ENCODE measurements at places on chromosomes 4 and X.

GRCh38 chr4:48153791-48154550, 19.9 kb upstream of the TXK start:
- DNase-seq = no peak

DNA sequence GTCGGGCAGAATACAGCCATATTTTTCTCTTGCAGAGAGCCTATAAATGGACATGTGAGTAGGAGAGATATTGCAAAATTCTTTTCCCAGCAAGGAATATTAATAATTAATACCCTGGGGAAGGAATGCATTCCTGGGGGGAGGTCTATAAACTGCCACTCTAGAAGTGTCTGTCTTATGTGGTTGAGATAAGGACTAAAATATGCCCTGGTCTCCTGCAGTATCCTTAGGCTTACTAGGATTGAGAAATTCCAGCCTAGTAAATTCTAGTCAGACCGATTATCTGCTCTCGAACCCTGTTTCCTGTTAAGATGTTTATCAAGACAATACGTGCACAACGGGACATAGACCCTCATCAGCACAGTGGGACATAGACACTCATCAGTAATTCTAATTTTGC, 872.6 kb downstream of the FSTL5 start:
- no peak for DNase-seq

- DNase-seq = no peak
Measured at GRCh38 chrX:103773445-103773844, 3.2 kb upstream of the PLP1 start.

DNA sequence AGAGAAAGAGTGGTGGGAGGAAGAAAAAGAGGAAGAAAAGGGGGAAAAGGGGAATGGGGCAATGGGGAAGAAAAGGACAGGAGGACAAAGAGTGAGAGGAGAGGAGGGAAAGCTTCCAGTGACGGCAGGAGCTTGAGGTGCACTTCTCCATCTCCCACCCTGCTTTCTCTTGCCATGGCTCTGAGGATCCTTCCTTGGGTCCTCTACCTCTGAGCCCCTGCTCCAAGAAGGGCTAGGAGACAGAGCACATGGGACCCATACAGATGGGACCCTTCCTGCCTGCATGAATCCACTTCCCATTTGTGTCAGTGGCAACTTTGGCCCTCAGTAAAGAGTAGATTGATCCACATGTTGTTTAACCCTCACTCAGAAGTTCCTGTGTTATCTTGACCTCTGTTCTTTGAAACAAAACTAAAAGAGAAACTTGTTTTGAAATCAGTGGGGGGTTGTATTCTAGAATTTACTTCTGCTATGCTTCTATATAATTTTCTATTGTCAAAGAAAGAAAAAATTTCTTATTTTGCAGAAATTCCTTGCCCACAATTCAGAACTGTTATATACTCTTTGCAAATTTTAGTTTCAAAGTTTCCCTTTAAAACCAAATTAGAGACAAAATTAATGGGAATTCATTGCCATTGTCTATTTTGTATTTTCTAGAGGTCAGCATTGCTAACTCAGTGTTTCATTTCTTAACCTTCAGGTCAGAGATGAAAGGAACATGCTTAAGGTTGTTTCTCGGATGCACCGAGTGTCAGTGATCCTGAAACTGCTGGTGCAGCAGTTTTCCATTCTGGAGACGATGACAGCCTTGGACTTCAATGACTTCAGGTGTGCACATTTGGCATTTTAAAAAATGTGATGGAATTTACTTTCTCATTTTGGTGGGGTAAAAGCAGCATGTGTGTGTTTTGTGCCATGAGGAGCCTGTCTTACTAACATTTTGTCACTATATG, 5.0 kb downstream of the TDO2 start:
- no peak for DNase-seq

GRCh38 chrX:17736478-17736855, 826 bp upstream of the SCML1 start:
- DNase-seq = no peak

- peak; percentile 72 for DNase-seq
Measured at GRCh38 chr4:153497091-153497531, 31.0 kb downstream of the TMEM131L start.

GRCh38 chrX:122565952-122566351, 618.1 kb upstream of the GRIA3 start:
- no peak for DNase-seq

DNA sequence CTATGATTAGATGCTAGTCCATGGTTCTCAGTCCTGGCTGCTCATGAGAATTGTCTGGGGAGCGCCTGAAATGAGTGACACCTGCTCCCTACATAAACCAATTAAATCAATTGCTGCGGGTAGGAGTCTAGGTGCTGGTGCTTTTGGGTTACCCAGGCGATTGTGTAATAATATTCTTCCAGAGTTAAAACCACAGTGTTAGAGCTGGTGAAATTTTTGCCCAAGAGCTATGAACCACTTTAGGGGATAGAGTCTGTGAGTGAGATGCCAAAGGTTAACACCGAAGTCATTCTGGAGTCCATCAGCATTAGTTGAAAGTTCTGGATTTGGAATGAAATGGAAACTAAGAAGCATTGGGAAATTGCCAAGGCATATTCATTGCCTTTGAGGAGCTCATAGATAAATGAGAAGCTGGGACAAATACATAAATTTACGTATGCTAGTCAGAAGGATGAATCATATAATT, 15.3 kb downstream of the PDK3 start:
- DNase-seq = peak; percentile 56

- DNase-seq = no peak
Measured at GRCh38 chr4:105996845-105997244, 101.6 kb downstream of the NPNT start.

- DNase-seq = no peak
Measured at GRCh38 chr4:8756816-8757215, 114.8 kb downstream of the HMX1 start.

GRCh38 chrX:141733371-141733770, 34.8 kb upstream of the SPANXD start:
- DNase-seq = no peak

DNA sequence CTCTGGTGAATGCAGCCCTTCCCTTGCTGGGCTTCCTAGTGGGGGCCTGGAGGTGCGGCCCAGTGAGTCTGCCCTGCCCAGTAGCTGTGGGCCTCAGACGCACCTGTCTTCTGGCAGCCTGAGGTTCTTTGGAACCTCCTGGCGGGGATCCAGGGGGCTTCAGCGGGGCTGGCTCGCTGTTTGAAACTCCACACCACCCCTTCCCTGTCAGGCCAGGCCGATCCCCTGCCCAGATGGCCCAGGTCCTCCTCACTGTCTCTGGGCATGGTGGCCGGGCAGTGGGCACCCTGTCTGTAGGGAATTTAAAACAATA, 10.7 kb upstream of the NKX1-1 start:
- DNase-seq = no peak
